ENCODE measurements at places on chromosomes 12 and 14.
A peak's percentile ranks its signal among the peaks of the same experiment; 100 is the strongest.

DNA sequence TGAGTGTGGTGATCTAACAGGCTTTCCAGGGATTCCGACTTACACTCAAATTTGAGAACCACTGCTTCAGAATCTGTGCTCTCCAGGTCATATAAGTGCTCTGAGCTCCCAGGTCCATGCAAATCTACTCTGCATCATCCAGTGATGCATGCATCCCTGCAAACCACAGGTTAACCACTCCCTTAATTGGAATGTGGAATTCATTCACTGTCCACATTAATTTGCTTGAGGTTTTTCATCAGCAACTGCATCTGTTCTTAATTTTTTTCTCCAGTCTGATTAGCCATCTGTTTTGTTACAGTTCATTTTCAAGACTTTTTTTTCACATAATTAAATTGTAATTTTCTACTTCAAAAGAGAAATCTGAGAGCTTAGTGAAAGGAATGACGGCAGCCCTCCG lies 43.4 kb upstream of the RIN3 start:
- DNase-seq, result peak; percentile 24

- DNase-seq, result no peak
Observed at GRCh38 chr12:40986001-40986400, 202.1 kb upstream of the PDZRN4 start.

GRCh38 chr12:54164387-54165145 lies 24.2 kb downstream of the SMUG1 start:
- no peak for DNase-seq

DNA sequence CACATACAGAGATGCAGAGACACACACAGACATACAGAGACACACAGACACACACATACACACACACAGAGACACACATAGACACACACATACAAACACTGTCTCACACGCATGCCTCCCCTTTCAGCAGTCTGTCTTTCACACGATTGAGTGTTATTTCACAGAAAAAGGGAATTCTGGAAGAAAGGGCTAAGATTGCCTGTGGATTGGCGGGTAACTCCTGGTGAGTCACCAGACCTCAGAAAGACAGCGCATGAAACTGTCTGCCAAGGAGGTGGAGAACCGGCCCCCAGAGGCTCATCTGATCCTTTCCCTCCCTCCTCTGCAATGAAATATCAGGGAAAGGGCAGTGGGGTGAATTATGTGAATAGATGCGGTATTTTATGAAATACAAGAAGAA lies 127.2 kb upstream of the GSC start:
- peak; percentile 5 for DNase-seq

GRCh38 chr12:6426882-6427671 lies 17.7 kb upstream of the CD27 start:
- no peak for DNase-seq

GRCh38 chr14:97887690-97888089 lies 1090.5 kb downstream of the VRK1 start:
- DNase-seq, result no peak

DNA sequence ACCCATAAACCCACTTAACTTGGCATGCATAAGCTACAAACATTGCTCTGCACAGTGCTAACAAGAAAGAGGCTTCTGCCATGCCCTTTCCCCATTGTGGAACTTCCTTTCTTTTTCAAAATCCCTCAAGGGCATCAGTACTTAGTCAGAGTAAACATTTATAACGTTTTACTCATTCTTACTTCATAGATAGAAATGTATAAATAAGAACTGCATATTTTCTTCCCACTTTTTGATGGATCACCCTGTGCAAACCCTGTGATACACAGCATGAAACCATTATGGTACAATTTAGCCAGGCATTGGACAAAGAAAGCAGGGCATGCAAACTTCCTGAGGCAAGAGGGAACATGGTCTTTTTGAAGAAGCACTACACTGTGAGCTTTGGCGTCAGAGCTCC lies 113.8 kb upstream of the FOXG1 start:
- no peak for DNase-seq

- no peak for DNase-seq
Observed at GRCh38 chr14:37599507-37600368, 4.3 kb downstream of the TTC6 start.

DNA sequence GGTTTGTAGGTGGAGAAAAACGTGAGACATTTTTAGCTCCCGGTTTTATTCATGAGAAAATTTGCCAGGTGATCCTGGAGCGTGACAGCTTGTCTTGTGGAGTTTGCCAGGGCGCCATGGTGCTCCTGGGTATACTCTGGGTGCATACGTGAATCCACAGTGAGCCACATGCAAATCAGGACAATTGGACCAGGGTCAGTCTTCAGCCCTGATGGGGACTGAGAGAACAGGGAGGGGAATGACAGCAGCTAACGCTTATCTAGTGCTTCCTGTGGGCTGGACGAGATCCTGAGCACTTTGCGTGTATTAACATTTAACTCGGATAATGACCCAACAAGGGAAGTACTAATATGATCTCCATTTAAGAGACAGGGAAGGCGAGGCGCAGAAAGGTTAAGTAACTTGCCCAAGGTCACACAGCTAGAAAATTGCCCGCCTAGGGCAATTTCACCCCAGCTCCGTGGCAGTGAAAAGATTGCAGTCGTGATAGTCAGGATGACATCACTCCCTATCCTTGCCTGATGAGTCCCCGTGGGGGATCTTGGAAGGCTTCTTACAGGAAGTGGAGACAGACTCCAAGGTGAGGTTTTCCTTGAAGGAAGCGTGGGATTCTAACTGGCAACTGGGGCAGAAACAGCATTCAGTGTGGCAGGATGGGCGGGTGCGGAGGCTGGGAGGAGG lies 118.4 kb upstream of the NCOR2 start:
- DNase-seq, result no peak

All from AG04449 (cell line).